Fibroblast of skin of scalp (primary cell): ENCODE measurements at places on chromosomes 11 and 22.

GRCh38 chr11:96447208-96448110 is 57.6 kb downstream of the JRKL start:
- DNase-seq, result no peak

DNA sequence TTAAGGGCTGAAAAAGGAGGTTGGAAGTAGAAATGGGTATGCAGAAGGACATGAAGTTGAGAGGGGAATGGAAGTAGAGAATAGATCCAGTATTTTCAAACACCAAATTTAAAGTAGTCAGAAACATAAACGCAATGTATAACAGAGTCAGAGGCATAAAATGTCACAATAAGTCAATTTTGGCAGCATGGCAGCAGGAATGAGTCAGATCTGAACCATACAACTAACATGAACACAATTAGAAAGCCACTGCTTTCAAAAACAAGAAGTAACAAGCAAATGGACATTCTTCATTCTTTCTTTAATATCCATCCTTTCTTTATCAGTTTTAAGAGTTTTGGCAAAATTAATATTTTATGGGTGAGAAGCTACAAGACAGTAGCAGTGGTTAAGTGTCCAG is 2.5 kb downstream of the CHORDC1 start:
- DNase-seq, result peak; percentile 54

DNA sequence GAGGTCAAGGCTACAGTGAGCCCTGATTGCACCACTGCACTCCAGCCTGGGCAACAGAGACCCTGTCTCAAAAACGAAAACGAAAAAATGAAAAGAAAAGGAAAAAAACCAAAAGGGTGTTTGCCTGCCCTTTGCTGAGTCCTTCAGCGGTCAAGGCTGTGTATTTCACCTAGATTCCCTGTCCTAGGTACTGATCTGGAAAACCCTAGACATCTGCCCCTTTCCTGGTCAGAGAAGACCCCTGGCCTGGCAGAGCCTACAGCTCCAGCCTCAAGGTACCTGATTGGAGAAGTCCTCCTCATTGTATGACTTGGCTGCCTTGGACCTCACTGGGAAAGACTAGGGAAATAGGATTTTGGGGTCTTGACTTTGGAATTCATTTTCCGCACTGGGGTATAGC is 8.0 kb upstream of the CCDC90B start:
- DNase-seq, result no peak

- no peak for DNase-seq
Measured at GRCh38 chr11:116579031-116579653, 193.6 kb downstream of the BUD13 start.

DNA sequence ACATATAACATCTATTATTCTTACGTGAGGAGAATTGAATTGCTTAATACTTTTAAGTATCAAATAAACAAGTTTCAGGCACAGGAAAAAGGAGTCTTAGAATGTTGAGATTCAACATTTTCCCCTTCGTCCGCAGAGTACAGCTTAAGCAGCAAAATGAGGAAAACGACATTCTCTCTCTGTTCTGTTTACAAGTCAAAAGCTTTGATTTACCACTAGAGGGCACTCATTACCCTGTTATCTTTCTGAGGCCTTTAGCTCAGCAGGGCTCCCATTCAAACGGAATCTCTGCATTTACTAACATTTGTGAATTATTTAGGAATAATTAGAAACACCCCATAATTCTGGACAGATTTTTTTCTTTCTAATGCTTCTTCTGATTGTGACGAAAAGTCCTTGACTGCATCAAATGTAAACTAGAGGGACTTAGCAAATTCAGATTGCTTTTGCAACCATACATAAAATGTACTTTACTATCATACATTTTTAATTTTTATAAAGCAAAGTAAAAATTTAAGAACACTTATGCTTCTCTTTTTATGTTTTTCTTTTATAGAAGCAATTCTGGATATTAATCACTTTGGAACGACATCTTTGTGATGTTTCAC is 75.0 kb downstream of the JRKL start:
- peak; percentile 73 for DNase-seq

DNA sequence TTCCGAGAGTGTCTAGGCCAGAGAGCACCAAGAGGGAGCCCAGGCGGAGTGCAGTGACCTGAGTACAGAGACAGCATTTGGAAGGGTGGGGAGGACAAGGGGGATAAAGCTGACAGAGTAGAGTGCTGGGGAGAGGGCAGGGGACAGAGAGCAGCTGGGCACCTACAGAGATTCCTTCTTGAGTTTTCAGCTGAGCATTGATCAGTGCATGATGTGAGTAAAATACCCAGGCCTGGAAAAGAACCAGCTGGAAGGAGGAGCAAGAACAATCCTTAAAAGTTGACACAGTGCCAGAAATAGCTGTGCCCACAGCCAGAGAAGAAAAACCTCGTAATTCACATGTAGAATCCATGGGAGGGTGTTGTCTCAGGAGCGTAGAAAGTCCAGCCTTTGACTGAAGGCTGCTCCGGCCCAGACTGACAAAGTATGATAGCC is 33.9 kb upstream of the PANX2 start:
- DNase-seq, result peak; percentile 24

DNA sequence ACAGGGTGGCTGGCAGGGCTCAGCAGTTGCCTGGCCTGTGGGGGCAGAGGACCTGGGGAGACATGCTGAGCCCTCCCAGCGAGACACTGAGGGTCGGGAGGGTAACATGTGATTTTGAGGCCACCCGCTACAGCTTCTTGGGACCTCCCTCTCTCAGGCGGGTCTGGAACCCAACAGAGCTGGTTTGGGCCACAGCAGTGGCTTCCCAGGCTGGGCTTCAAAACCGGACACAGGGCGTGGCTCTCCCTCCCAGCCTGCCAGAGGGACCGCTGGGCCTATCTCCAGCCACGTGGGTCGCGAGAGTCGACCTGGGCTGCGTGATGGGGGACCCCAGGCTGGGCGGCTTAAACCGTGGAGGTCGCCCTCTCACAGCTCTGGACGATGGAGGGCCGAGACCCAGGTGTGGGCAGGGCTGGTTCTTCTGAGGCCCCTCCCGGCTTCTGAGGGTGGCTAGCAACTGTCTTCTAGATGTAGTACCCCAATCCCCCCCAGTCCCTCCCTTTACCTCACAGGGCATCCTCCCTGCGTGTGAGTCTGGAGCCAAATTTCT is 91.7 kb downstream of the KCNQ1 start:
- DNase-seq, result no peak

DNA sequence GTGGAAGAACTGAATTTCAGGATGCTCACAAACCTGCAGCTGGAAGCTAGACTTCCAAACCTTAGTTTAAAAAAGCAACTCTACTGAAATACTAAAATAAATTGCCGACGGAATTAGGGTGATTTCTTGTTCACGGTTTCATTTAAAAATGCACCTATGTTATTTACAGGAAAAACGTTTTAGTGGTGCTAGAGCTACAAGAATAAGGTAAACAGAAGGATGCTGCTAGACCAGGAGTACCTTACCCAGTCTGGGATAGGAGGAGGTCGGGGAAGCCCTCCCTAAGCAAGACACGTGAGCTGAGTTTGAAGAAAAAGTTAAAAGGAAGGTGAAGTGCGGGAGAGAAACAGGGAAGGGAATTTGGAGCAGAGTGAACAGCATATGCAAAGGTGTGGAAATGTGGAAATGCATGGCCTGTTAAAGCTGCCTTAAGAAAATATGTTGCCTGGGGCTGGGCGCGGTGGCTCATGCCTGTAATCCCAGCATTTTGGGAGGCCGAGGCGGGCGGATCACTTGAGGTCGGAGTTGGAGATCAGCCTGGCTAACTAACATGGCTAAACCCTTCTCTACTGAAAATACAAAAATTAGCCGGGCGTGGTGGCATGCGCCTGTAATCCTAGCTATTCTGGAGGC is 1.4 kb upstream of the FTH1 start:
- DNase-seq, result no peak

- no peak for DNase-seq
Measured at GRCh38 chr11:2425506-2425905, 18.8 kb downstream of the TRPM5 start.

DNA sequence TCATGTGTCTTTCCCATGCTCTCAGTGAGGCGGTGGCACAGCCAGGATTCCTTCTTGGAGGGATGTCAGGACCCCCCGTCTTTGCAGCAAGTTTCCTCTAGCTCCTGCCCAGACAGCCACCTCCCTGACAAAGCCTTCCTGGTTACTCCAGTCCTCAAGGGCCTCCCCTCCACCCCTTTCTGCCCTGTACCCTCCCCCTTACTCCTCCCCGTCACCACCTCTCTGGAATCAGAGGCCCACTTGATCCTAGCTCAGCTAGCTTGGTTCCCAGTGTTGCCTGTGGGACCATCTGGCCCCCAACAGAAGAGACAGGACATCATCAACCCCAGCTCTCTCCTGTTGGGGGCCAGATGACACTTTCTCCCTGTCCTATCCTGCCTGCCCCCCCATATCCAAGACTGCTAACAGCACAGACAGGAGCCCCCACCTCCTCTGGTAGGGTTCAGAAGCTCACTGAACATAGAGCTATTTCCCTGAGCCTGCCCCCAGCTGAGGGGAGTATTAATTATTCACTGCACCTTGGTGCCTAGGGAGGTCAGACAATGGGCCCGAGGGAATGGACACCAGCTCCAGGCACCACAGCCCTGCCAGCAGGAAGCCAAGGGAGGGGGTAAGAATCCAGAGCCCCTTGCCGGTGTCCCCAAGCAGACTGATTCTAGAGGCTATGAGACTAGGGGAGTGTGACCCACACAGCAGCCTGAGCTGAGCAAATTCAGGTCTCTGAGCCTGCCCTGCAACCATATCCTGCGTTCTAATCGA is 3.3 kb downstream of the GDPD5 start:
- no peak for DNase-seq

GRCh38 chr11:44979543-44980399 is 29.1 kb upstream of the TP53I11 start:
- no peak for DNase-seq

- no peak for DNase-seq
Measured at GRCh38 chr11:85787809-85788760, 22.9 kb downstream of the SYTL2 start.

DNA sequence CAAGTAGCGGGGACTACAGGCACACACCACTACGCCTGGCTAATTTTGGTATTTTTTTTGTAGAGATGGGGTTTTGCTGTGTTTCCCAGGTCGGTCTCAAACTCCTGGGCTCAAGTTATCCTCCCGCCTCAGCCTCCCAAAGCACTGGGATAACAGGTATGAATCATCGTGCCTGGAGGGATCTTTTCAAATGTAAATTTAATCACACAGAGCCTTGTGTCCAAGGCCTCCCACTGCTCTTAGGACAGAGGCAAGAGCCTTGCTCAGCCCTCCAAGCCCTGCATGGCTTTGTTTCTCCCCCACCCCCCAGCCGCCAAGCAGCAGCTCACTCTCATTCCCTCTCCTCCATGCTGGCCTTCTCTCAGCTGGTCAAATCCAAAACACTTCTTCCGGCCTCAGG is 75.3 kb upstream of the CREB3L1 start:
- no peak for DNase-seq

DNA sequence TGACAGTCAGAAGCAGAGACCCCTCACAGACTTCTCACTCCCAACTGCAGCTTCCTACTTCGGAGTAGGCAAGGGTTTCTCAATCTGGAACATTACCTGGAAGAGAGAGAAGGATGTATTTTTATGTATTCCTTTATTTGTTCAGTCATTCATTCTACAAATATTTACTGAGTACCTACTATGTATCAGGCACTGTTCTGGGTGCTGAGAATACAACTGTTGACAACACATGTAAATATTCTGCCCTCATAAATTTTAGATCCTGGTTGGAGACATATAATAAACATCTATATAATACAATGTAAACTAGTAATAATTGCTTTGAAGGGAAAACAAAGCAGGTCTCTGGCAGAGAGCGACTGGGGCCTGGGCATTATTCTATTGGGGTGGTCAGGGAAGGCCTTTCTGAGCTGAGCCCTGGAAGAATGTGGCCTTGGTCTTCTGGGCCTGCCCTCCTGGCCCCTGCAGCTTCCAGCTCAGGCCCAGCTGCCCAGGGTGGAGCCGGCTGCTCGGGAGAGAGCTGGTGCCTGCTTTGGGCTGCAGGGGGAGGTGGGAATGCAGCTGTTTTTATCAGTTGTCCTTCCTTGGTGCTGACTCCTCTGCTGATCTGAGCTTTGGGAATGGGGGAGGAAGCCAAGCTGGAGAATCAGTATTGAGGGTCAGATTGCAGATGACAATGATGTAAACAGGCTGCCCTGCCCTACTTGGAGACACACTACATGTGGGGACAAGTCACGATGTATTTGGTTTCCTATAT is 46.8 kb downstream of the PKNOX2 start:
- DNase-seq, result no peak

DNA sequence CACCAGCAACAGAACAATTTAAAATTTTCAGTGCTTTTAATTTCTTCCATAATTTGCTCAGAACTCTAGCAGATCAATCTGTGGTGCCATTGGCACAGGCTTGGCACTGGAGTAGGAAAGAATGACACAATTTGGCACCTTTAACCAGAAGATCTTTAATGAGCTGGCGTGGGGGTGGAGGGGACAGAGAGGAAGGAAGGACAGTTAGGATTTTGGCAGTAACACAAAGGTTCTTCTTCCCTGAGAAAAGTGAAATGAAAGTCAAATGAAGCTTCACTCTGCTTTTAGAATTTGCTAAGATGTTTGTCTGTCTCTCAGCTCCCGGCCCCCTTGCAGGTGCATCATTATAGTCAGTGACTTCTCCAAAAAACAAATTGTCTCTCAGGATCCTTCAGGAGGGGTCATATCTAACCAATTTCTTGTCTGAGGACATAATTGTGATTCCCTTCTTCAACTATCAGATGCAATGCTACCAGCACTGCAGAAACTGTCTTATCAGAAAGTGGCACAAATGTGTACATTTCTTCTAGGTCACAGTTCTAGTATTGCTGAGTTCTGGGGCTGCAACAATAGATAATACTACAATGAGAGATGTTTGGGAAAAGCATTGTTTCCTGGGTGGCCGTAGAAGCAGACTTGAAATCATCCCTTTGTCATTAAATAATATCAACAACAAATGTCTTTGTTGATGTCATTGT is 66.8 kb downstream of the CSTPP1 start:
- no peak for DNase-seq

- no peak for DNase-seq
Measured at GRCh38 chr11:112581747-112582146, 321.1 kb upstream of the PLET1 start.

DNA sequence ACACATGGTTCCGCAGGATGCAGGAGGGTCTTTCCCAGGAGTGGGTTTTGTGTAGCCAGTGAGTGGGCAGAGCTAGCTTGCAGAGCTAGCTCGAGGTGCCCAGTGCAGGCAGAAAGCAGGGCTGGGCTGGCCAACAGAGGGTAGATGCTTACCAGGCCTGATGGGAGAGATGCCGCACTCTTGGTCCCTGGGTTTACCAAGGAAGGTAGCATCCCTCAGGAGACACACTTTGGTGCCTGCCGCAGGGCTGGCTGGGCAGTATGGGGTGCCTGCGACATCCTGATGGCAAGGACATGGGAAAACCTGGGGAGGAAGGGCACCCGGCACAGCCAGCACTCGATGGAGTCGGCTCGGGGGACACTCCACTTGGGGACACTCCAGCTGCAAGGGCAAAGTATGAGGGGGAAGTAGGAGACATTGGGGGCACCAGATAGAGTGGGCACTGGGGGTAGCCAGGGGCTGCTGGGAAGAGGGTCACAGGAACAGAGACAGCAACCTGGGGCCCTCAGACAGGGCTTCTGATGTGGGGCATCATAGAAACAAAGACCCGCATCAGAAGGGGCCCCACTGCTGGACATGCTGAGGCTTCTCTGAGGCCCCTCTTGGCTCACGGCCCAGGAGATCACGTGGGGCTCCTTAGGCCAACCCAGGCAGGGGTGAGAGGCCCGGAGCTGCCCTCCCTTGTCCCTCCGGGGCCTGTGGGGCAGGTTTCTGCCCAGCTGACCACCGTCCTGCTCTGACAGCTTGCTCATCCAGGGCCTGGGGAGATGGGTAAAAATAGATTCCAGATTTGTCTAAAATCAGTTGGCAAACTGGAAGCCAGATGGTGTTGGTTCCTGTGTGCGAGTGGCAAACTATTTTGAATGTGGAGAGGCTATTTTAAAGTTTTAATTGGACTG is 89.8 kb downstream of the MORC2 start:
- DNase-seq, result peak; percentile 6
